ENCODE measurements at places on chromosomes 4 and X.

DNA sequence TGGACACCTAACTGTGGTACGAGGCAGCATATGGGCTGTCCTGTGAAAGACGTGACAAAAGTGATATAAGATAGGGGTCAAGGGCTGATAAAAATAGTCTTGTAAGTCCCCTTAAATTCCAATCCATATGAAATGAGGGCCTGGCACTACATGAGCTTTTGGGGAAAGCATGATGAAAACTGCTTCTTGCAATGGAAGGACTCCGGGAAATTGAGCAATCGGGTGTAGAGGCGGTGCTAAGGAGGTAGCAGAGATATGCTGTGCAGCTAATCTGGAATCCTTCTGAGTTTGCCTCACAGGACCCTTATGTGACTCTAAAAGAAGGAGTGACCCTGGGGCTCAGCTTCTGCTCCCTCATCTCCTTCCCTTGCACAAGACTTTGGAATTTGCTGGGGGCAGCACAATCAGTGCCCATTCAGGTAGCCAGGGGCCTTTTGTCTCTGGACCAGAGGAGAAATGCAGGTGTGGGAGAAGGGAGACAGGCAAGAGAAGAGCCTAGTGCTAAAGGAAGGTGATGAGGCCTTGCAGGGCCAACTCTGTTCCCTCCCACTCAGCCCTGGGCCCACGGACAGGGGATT is 12.8 kb downstream of the CLDN2 start:
- DNase-seq, result no peak

DNA sequence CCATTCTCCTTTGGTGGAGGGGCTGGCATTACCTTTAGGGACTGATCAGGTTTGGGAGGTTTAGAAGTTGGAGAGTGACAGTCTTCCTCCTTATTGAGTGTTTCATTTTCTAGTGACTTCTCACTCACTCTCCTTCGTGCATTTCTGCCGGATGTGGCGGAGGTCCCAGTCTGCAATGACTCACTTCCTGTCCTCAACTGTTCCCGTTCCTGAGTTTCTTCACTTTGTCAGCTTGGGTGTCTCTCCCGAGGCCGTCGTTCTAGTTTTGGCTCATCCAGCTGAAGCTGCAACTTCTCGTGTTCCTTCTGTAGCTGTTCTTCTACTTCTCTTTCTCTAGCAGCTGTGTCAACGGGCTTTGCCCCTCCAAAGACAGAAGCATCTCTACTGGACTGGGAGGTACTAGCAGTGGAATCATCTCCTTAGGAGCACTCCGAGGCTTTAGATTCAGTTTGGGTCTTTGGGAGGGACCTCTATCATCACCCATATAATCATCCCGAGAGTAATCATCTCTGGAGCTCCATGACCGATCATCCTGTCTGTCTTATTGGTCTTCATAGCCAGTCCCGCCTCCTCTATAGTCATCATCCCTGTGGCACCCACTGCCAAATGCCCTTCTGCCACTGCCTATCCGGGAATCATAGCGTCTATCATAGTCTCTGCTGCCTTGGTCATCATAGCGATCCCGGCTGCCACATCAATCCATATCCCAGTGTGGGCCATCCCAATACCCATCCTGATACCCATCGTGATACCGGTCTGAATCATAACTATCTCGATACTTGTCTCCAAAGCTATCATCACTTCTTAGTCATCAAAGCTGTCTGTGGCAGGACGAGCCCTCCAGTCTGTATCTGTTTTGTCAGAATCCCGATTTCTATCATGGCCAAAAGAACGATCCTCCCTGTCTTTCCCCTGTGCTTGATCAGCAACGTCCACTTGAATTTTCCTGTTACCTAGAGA is 35.3 kb upstream of the VSIG4 start:
- DNase-seq, result no peak

- peak; percentile 24 for DNase-seq
Measured at GRCh38 chrX:51641421-51642021, 22.8 kb upstream of the CENPVL3 start.

- DNase-seq, result no peak
Measured at GRCh38 chr4:26962720-26963119, 102.1 kb downstream of the STIM2 start.

- DNase-seq, result peak; percentile 43
Measured at GRCh38 chrX:17160975-17161374, 214.0 kb upstream of the NHS start.

DNA sequence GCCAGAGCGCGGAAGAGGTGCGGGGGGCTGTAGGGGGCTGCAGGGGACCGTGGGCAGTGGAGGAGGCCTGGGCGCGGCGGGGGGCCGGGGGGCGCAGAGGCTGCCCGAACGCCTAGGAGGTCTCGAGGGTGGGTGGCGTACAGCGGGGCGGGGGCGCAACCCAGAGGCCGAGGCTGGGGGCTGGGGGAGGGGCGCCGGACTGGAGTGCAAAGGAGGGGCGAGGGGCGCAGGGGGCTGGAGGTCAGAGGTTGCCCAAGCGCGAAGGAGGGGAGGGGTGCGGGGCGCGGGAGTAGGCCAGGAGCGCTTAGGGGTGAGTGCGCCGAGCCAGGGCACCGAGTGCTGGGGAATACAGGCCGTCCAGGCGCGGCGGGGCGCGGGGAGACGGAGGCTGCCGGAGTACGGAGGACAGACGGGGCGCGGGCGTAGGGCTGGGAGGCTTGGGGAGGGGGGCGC is 255 bp downstream of the GYG2 start:
- DNase-seq, result peak; percentile 14

- no peak for DNase-seq
Measured at GRCh38 chr4:139824882-139825522, 159.4 kb downstream of the MGST2 start.

DNA sequence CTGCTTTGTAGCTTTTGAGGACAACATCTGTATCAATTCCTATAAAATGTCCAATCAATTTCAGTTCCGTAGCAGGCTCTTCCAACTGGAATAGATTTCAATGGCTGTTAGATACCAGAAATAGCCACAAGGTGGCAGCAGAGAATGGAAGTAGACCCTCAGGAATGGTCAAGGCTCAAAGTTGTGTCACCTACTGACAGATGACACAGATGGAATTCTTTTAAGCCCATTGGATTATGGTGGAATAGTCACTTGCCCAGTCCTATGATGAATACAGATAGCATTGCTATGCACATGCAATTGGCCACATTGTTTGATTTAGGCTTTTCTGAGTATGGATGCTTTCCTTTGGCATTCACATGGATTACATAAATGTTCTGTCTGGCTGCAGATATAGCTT is 130.4 kb upstream of the RADX start:
- peak; percentile 86 for DNase-seq

DNA sequence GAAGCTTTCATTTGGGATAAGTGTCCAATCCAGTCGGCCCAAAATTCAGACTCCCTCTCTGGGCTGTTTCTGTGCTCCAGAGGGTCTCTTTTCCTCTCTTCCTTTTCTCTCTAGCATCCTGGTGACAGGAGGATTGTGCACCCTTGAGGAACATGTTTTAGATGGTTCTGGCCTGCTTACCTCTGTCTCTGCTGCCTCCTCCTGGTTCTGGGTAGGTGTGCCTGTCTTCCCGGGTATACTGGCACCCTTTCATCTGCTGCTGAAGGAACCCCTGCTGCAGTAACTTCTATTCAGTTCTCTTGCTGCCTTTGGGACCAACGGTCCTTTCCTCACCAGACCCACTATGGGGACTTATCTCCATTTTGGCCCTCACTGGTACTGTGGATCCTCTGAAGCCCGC is 53.2 kb downstream of the HMGB2 start:
- no peak for DNase-seq

GRCh38 chrX:1389181-1389992 is 2.5 kb downstream of the SLC25A6 start:
- no peak for DNase-seq
